ENCODE measurements at places on chromosomes 7 and 10.

GRCh38 chr7:112433289-112433688, 17.0 kb upstream of the IFRD1 start:
- DNase-seq: no peak

GRCh38 chr10:34520510-34520909, 294.6 kb downstream of the PARD3 start:
- DNase-seq: no peak

DNA sequence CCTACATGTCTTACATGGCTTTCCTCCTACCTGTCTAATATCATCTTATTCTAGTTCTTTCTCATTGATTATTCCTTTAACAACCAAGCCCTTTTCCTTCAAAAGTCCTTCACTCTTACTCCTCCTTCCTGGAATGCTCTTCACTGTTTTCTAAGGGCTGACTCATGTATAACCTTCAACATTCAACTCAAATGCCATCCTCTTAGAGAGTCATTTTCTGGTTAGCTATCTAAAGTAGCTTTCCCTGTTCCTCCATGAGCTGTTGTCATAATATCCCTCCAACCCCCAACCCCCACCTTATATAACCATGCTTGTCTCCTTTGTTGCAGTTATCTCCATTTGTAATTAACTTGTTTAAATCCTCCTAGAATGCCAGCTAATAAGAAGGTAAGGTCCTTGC, 286.8 kb downstream of the ADK start:
- peak; percentile 61 for DNase-seq

GRCh38 chr10:9209105-9209798, 1154.8 kb downstream of the GATA3 start:
- peak; percentile 68 for DNase-seq

- DNase-seq: no peak
These were observed 447.4 kb upstream of the PFKP start for GRCh38 chr10:2619916-2620315.

DNA sequence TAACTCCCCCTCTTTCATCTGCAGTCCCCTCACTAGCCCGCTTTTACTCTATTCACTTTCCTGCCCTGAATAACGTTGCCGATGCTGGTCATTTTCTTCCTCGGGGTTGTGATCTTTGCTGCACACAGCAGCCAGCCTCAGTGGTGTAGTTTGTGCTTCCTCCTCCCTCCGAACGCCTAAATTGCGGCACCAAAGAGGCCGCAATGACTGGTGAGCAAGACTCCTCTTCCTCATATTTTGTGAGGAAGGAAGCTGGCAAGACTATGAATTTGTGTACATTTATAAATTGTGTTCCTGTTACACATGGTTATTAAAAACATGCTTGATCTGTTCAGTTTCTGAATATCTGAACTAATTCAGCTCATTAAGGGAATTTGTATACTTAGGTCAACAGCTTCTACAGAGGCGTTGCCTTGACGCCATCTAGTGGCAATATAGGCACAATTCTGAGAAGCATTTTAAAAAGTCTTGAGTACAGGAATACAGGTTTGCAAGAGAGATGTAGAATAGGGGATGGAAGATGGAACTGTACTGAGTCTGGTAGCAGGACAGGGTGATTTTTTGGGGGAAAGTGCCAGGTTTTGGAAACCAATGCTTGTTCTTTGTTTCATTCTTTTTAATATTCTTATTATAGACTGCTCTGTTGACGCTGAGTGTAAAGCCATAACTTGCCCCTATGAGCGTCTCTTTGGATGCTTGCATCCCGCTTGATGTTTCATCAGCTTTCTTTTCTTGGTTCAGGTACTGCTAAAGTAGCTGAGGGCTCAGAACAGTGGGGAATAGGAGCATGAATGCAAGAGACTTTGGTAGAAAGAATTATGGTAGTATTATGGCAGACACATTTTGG, 4.1 kb upstream of the TAS2R5 start:
- DNase-seq: peak; percentile 64

- DNase-seq: peak; percentile 75
These were observed 3.6 kb downstream of the HOXA13 start for GRCh38 chr7:27196287-27196767.

DNA sequence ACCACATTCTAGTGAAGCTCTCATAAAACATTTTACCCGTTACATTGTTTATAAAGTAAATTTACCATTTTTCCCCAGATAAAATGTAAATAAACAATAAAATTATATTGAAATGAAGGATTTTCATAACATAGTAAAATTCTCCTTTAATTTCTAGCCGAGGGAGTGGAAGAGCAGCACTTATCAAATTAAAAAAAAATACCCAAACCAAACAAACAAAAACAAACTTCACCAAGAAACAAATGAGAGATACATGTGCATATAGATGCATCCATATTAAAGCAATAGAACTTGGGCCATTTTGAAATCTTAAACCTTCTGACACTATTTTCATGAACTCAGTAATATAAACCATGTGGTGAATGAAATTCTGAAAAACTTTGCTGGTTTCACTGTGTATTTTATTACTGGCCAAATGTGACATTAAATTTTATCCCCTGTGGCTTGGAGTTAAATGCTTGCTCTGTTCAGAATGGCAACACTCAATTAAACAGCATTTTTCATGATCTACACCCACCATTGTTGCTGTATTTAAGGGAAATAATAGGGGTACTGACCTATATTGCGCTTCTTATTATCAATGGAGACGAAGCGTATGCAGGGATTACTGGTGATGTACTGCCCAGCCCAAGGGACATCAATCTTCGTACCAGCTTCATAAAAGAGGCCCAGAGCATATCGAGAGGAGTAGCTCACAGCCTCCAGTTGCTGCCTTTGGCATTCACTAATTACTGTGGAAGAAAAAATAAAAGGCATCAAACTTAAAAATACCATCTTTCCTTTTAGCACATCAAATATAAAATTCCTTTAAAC, 220.9 kb downstream of the RNLS start:
- no peak for DNase-seq

DNA sequence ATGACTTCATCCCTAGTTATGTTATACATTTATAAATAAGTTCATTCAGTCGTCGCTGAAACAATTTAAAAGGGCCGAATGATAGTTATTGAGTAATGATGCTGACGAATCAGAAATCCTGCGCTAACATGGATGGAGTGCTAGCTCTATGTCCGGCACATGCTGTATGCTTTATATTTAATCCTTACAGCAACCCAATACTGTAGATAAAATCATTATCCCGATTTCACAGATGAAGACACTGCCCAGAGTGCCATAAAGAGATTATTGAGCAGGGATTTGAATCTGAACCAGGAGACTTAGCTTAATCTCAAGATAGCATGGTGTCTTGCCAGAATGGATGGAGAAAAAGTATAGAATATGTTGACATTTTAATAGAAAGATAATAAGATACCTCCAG, 1.1 kb upstream of the ICA1 start:
- DNase-seq: no peak

DNA sequence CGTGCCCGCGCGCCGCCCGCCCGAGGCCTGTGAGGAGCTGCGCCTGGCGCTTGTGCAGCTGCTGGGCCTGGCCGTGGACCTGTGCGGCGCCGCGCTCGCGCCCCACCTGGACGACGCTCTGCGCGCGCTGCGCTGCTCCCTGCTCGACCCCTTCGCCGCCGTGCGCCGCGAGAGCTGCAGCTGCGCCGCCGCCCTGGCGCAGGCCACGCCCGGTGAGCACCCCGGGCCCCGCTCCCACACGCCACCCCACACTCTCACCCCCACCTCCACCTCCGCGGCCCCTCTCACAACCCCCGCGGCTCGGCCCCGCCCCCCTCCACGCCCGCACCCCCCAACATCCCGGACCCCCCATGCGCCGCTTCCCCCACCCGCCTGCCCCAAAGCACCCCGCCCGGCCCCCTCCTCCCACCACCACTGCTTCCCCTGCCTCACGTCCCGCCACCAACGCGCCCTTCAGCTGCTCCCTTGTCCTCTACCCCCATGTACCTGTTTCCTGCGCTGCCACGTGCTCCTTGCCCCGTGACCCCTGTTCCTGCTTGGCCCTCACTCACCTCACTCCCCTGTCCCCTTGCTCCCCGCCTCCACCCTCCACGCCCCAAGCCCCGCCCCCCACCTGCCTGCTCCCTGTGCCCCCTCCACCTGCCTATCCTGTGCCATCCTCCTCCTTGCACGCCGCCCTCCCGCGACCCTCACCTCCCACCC, at the start of gene PRKAR1B:
Gene PRKAR1B (minus strand): TSS at position 178 of the 702 bp plus-strand sequence. CDS start 15,776 bp downstream, outside the sequence.
- DNase-seq: no peak

Measured in fibroblast of mammary gland (primary cell).